Astrocyte of the spinal cord (primary cell): ENCODE measurements at places on chromosomes 13 and 19.
A peak's percentile ranks its signal among the peaks of the same experiment; 100 is the strongest.

DNA sequence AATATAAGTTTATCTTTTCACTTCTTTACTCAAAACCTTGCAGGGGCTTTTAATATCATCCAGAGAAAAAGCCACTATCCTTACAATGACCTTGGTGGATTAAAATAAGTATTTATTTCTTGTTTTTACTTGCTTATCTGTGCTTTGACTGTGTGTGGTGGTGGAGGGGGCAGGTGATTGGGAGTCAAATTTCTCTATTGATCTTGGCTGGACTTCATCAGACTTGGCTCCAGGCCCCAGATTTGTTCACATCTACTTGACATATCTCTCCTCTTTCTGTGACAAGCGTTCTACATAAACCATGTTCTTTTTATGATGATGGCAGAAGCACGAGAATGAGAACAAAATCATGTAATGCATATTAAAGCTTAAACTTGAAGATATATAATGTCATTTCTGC is 670.8 kb downstream of the PCDH17 start:
- DNase-seq = no peak

GRCh38 chr19:34767951-34768350 is 5.1 kb downstream of the ZNF599 start:
- DNase-seq = no peak

DNA sequence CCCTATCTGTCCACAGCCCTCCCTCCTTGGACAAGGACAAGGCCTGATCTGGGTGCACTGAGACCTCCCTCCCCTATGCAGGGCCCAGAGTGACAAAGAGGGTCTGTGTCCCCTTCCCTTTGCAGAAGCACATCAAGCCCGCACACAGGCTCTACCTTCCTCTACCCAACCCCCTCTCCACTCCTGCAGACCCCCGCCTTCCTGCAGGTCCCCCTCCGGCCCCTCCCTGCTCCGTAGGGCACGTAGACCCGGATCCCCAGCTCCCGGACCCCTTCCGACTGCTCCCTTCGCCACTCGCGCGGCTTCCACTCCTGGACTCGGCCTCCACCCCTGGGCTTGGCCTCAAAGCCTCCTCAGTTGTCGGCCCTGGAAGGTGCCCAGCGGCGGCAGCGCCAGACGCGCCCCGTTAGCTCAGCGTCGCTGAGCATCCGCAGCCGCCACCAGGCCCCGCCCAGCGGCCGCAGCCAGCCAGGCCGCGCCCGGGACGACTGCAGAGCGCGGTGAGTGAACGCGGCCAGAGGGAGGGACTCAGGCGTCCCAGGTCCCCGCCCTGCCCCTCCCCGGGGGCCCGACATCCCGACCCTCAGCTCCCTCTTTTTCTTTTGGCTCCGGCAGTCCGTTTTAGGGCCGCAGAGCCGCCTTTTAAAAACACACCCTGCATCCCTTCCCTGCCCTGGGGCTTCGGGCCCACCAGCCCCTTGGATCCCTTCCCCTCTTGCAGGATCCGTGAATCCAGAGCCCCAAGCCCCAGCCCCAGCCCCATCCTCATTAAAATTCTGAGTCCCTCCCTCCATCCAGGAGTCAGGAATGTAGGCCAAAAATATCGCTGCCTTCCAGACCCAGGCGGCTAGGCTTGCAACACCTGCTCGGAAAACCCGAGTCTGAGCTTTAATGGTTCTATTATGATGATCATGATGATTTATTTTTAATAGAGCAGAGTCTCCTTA is 1.5 kb upstream of the MYADM start:
- peak; percentile 72 for DNase-seq

GRCh38 chr19:38679839-38680238 is 32.4 kb downstream of the ACTN4 start:
- no peak for DNase-seq

DNA sequence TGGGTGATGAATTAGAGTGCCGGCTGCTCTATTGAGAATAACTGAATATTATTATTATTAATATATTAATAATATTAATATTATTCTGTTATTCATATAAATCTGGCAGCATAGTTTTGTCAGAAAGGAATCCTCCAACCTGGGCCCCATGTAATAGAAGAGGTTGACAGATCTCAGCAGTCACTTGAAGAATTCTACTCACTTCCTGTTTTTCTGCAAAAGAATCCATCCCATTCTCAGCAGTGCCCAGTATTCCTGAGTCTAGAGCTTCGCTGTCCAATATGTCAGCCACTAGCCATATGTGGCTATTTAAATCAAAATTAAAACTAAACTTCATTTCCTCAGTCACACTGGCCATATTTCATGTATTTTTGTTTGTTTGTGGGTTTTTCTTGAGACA is 72.4 kb upstream of the USPL1 start:
- DNase-seq = no peak

GRCh38 chr19:28184997-28185396 is 1028.0 kb downstream of the UQCRFS1 start:
- DNase-seq = no peak

GRCh38 chr19:57348136-57348535 is 2.9 kb upstream of the ZNF304 start:
- DNase-seq = no peak

DNA sequence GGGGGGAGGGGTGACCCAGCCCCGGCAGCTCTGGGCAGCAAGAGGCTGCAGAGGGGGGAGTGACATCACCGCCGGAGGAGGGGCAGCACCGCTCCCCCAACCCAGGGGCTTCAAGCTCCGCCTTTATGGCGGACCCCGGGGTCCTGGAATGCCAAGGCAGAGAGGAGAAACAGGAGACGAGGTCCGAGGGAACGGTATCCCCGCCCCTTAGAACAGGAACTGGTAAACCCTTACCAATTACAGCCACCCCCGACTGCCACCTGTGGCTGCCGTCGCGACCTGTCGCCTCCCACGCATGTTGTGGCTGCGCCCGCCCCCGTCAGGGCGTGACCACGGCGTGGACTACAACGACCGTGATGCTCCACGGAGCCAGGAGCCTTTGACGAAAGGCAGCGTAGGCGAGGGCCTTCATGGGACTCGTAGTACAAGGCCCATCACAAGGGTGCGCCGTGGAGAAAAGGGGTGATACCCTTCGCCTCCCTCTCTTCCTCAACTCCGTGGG is 4.1 kb upstream of the KCNC3 start:
- DNase-seq = peak; percentile 84

- DNase-seq = no peak
Observed at GRCh38 chr19:11984986-11985385, 20.1 kb downstream of the ZNF763 start.

GRCh38 chr13:103803349-103803748 is 737.1 kb upstream of the SLC10A2 start:
- DNase-seq = no peak

GRCh38 chr19:4083677-4084546 is 17.2 kb upstream of the ZBTB7A start:
- DNase-seq = no peak

- DNase-seq = no peak
Observed at GRCh38 chr19:1970003-1970805, 29.2 kb downstream of the CSNK1G2 start.

- no peak for DNase-seq
Observed at GRCh38 chr19:3919793-3920192, 13.1 kb upstream of the NMRK2 start.

GRCh38 chr19:29188289-29189032 is 24.5 kb downstream of the UQCRFS1 start:
- no peak for DNase-seq

GRCh38 chr19:50332244-50333038 is 3.3 kb upstream of the KCNC3 start:
- no peak for DNase-seq

DNA sequence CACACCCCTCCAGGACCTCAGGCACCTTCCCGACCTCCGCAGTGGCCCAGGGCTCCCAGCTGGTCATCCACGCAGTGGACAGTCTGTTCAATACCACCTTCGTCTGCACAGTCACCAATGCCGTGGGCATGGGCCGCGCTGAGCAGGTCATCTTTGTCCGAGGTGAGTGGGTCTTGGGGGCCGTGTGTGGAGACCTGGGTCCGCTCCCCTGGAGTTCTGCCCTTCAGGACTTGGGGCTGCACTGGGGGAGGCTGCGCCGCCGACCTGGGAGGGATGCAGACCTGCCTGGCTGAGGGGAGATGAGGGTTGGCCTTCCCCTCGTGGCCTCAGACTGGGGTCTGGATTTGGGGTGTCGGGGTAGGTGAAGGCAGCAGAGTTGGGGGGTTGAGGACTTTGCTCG is 16.7 kb upstream of the TOMM40 start:
- DNase-seq = no peak

DNA sequence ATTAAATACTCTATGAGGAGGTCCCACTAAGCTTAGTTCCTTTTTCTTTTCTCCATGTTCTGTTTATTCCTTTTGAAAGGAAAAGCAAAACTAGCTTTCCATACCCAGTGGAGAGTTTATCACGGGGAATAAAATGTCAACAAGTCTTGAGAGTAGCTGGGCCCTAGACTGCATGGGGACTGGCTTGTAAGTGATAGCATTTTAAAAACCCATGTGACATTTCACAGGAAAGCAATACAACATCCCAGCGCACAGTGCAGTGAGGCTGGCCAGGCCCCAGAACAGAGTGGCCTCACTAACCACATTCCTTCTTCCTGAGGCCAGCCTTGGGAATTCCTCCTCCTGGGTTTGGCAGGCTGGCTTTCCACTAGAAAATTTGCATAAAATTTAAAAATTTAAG is 149.8 kb downstream of the DLEU7 start:
- DNase-seq = peak; percentile 58

DNA sequence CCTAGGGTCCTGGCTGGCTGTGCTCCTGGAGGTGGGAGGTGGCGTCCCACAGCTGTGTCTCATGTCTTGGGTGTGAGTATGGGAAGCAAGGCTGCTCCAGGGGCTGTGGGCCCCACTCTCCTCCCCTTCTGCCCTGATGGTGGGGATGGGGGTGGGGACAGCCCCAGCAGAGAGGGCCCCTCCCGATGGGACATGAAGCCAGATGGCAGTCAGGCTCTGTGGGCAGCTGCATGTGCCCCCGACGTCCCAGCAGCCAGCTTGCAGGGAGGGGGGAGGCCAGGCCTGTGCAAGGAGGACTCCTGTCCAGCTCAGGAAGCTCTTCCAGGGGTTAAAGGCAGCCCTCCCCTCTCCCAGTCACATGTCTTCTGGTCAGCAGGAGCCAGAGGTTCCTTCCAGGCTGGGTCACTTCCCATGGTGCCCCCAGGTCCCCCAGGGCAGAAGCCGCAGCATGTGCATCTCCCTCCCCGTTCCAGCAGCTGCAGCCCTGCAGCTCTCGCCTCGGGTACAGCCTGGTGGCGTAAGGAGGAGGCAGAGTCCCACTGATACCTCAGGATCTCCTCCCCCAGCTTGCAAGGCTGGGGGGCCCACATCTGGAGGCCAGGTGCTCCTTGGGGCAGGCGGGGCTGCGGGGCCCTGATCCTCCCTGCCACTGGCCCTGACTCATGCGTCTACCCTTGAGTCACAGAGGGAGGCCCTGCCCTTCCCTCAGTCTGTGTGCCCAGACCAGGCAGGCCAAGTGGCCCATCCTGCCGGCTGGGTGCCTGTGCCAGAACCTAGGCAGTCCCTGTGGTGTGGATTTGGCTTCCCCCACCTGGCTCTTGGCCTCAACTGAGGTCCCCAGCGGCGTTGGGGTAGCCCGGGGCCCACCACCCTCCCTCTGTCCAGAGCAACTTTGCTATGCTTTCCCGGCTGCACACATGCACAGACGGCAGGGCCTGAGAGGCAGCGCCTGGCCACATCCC is 13.0 kb downstream of the YIPF2 start:
- DNase-seq = peak; percentile 74

DNA sequence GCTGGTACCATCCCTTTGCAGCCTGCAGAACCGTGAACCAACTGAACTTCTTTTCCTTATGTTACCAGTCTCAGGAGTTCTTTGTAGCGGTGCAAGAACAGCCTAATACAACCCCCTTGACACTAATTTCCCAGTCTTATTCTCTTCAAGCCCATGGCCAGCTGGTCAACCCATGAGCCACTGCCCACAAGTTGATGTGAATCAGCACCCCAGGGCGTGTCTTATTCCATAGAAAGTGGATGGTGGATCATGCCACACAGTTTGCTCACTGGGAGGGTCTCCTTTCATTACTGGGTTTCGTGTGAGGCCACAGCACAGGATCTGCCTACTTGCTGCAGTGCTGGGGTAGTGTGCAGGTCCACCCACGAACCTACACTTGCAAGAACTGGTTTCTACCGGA is 27.0 kb downstream of the TEX29 start:
- DNase-seq = no peak

DNA sequence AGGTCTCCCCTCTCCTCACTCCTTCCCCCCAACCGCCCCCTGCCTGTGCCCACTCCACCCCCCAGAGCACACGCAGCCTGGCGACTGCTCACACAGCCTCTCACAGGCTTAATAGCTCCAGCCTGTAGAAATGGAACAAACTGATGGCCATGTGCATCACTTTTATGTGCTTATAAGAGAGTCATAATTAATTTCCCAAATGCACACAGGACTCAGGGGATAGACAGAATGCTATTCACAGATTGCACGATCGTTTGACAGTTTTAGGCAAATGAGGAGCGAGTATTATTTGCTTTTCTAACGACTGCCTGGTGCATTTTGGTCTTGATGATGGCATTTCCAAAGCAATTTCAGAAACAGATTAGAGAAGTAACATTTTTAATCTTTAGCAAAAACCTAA is 97.7 kb upstream of the VSTM2B start:
- no peak for DNase-seq

DNA sequence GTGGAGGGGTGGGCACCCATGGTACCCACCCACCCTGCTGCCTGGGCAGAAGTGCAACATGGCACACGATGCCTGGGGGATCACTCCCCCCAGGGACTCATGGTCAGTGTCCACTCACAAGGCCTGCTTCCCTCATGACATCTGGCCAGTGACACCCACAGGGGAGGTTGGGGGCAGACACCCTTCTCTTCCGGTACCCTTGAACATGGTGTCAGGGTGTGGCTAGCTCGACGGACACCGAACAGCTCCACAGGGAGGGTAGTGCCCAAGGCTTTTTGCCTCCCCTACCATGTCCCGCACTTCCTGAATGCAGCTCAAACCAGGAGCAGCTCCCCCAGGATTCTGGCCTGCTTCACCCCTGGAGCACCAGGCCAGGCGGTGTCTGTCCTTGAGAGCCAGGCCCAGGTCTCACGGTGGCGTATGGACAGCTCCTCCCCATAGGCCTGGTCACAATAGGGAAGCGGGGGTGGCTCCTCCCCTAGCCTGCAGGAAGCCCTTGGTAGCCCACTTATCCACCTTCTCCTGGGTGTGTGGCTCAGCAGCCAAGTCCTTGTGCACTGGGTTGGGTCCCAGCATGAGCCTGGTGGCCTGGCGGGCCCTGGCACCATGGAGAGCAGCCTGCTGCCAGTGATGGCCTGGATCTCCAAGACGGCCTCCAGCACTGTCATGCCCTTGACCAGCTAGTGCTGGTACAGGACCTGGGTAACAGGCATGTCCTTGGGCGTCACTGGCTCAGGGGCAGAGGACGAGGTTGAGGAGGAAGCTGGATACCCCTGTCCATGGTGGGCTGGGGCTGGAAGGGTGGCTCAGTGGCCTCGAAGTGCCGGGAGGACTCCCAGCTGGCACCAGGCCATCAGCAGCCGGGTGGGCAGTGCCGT is 7.8 kb downstream of the ACP4 start:
- no peak for DNase-seq

DNA sequence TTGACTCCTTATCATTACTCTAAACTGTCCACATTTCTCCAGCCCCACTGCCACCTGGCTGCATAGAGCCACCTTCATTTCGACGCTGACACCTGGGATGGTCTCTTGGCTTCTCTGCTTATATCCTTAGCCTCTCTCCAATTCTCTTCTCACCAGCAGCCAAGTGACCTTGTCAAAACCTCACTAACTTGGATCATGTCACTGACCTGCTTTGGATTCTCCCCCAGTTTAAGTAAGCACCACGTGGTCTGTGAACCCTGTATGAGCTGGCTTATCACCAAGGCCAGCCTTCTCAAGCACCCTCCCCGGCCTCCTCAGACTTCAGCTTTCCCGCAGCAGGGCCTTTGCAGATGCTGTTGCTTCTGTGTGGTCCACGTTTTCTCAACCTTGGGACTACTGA is 12.3 kb upstream of the GGACT start:
- no peak for DNase-seq

GRCh38 chr13:50691681-50692263 is 151.7 kb downstream of the DLEU7 start:
- no peak for DNase-seq
